Hematopoietic multipotent progenitor cell treated with erythropoietin and hydrocortisone succinate and interleukin-3 and kit ligand, for 17 days (in vitro differentiated cells): ENCODE measurements at places on chromosomes 11 and 22.
A peak's percentile ranks its signal among the peaks of the same experiment; 100 is the strongest.

GRCh38 chr11:124075841-124076651 is 34.9 kb upstream of the OR10G7 start:
- DNase-seq: peak; percentile 45

DNA sequence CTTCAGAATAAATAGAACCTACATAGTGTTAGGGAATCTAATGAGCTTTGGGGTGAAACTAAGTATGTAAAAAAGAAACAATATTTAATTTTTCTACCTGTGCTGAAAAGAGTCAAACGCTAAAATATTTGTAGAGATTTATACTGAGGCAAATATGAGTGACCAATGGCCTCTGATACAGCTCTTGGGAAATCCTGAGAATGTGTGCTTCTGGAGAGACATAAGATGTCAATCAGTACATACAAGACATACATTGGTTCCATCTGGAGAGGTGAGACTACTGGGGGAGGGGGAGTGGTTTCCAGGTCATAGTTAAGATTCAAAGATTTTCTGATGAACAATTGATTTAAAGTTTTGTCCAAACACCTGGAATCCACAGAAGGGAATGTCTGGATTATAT is 970 bp downstream of the ASRGL1 start:
- DNase-seq: no peak

- DNase-seq: no peak
Observed at GRCh38 chr11:64430645-64431044, 71.7 kb downstream of the RPS6KA4 start.

DNA sequence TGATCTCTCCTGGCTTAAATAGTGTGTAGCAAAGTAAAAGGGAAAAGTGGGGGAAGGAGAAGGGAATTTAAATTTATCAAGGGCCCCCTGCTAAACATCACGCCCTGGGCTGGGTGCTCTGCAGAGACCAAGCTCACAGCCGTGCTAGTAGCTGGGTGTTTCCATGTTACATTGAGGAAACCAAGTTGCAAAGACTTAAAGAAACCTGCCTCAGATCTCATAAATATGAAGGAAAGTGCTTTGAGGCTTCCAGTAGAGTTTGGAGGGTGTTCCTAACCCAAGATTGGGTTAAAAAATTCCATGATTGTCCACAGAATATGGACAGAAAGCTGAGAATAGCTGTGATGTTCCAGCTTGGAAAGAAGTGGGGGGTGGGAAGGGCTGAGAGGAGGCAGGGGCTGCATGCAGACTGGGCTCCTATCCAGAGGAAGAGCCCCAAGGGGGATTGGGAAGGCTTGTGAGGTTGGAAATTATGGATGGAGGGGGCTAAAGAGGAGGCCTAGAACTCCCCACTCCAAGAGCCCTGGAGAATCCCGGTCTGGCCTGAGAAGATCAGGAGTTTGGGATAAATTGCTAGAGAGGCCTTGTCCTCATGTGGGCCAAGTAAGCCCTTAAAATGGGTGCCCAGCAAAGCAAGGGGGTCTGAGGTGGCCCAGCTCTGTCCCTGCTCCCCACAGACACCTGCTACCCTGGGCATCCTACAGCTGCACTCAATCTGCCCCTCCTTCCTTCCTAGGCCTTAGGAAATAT is 25.0 kb upstream of the OAF start:
- no peak for DNase-seq

- peak; percentile 83 for DNase-seq
Observed at GRCh38 chr11:76318744-76319384, 62.1 kb downstream of the THAP12 start.

DNA sequence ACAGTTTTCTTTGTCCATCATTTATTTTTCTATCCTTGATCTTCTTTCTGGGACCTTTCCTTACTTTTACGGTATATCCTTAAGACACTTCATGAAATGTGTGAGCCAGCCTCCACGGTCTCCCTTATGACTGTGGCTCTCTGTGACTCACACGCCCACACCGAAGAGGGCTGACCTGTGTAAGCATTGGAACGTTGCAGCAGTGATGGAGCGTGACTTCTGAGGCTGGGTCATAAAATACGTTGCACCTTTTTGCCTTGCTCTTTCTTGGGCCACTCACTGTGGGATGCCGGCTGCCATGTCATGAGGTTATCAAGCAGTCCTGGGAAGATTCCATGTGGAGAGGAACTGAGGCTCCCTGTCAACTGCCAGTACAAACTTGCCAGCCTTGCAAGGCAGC is 96.3 kb upstream of the RAB1B start:
- DNase-seq: no peak

DNA sequence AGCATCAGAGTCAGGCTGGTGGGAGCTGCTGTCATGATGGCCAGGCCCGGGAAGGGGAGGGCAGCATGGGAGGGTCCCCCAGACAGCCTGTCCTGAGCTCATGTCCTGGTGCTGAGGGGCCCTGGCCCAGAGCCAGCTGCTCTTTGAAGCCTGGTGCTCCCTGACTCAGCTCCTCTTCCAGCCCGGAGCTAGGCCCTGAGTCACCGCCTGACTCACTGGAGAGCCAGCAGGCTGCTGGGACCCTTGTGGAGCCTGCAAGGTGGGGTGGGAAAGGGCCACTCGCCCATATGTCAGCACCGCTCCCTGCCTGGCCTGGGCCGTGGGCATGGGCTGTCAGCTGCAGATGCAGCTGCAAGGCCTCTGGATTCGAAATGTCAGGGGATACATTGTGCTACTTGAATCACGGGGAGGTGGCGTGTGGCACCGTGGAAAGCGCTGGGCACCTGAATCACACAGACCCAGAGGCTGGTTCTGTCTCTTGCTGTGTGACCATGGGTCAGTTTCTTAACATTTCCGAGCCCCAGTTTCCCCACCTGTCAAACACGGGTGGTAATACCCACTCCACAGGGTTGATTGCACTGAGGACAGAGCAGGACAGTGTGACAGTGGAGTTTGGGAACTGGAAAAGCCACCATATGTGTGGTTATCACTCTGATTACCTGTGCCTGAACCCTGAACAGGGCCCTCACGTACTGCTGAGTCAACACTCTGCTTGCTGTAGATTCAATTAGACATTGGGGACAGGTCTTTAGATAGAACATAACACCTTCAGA is 4.4 kb downstream of the CACNA1I start:
- no peak for DNase-seq

GRCh38 chr22:49760280-49760629 is 67.4 kb downstream of the BRD1 start:
- DNase-seq: no peak

DNA sequence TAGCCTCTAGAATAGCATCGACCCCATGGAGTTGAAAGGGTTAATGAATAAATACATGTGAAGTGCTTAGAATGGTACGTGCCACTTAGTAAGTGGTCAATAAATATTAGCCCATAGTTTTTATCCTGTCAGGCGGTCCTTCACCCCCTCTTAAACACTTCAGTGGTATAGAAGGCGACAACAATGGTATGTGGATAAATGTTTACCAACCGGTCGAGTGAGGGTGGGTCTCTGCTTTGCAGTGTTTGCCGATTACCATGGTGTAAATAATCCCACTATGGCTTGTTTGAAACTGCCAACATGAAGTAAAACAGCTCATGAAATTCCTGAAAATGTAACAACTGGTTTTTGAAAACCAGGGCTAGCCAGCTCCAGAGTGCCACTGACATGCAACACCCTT is 541.2 kb downstream of the BUD13 start:
- no peak for DNase-seq

- no peak for DNase-seq
Observed at GRCh38 chr11:8282631-8283030, 19.0 kb upstream of the LMO1 start.

DNA sequence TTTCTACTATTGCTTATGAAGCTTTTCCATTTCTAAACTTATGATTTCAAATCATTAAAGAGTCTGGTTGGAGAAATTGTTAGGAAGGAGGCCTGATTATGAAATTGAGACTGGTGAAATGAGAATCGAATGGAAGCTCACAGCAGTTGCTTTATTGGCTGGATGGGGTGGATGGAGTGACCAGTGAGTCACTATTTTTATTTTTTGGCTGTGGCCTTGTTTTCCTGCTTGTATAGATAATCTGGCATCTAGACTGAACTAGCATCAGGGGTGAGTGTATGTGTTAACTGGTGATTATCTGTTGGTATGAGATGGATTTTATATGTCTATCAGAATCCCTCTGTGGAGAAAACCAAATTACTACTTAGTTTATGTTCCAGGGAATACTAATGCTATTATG is 36.2 kb downstream of the UVRAG start:
- DNase-seq: no peak

- DNase-seq: no peak
Observed at GRCh38 chr11:72743321-72744221, 8.6 kb downstream of the ARAP1 start.

DNA sequence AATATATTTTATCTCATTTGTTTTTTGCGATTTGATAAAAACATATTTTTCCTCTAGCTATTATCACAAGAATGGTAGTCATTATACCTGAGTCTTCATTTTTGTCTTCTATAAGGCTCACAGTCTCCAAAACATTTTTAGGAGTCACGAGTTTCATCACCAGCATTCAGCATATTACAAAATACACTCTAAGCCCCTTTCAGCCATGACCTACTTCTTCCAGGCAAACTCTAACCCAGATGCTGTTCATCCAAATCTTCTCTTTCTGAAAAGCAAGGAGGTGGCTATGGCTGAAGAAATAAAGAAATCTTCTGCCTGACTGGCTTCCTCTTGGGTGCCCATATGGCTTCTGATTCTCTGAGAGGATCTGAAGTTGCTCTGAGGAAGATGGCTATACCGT is 35.7 kb upstream of the USP47 start:
- DNase-seq: no peak

- DNase-seq: no peak
Observed at GRCh38 chr11:57460758-57461749, 726 bp downstream of the RTN4RL2 start.

DNA sequence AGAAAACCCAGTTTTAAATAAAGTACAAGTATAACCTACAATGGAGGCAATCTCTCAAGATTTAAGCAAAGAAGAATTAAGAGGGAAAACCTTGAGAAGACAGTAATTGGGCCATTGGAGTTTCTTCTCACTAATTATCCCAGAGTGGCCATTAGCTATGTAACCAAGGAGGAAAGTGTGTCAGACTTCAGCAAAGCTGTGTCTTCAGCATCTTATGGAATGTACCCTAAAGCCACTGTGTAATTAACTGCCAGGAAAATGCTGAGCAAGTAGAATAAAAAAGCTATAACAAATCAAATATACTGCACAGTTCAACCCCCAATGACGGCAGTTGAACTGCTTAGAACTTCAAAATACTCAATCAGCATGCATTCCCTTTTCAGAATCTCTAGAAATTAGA is 261.6 kb downstream of the TTC28 start:
- no peak for DNase-seq

DNA sequence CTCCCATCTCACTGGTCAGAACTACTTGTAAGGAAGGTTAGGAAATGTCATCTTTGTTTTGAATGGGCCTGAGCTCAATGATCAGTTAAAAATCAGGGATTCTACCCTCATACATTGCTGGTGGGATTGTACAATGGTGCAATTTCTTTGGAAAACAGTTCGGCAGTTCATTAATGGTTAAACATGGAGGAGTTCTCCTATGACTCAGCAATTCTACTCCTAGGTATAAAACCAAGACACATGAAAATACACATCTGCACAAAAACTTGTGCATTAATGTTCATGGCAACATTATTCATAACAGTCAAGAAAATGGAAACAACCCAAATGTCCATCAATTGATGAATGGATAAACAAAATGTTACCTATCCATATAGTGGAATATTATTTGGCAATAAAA is 4.9 kb upstream of the APOA5 start:
- no peak for DNase-seq

- no peak for DNase-seq
Observed at GRCh38 chr11:121575963-121576290, 123.2 kb upstream of the SORL1-AS1 start.

- DNase-seq: no peak
Observed at GRCh38 chr11:79026803-79027445, 413.9 kb downstream of the TENM4 start.

DNA sequence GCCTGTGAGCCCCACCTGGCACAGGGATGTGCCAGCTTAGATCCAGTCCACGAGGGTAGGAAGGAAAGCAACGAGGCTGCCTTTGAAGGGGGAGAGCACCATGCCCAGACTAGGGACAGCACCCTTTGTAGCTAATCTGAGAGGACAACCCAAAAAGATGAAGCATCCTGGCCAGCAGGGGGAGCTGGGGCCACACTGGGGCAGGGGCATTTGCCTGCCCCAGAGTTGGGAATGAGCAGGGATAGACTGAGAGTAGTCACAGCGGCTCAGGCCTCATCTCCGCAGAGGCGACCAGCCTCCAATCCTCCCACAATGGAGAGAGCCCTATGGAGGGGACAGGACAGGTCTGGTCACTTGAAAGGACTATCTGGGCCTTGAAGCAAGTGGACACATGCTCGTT is 16.4 kb downstream of the LMO1 start:
- DNase-seq: peak; percentile 8

DNA sequence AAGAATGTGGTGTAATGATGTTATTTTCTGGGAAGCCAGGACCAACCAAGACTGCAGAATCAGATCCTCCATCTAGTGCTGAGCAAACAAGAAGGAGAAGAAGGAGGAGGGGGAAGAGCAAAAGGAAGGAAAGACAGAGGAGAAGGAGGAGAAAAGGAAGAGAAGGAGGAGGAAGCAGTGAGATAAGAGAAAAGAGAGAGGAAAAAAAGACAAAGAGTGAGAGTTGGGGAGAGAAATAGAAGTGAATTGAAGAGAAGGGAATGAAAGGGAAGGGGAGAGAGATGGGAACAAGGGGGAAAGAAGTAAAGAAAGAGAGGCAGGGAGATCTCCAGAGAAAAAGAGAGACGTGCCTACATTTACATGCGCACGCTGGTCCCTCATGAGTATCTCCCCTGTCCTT is 153.5 kb downstream of the MN1 start:
- no peak for DNase-seq

DNA sequence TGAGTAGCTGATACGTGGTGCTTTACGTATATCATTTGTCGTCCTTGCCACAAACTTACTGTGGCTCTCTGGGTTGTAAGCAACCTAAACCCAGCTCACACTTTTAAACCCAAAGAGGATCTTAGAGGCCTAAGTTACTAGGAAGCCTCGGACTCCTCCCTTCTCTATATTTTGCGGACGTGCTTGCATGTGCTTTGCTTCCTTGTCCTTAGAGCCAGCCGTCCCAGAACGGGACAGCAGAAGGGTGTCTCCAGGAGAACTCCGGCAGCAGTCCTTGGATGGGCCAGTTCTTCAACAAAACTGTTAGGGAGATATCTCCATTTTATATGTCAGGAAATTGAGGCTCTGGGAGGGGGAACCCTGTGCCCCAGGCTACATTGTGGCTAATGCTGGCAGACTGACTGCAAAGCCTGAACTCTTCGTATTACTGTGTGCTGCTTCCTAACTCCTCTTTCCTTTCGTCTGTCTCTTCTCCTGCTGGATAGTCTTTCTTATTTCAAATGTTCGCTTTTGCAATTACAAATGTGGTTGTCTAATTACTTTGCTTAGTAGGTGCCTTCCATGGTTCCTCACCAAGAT is 33.8 kb downstream of the TNRC6B start:
- DNase-seq: no peak

- DNase-seq: no peak
Observed at GRCh38 chr11:41201156-41201555, 258.3 kb downstream of the LRRC4C start.

- no peak for DNase-seq
Observed at GRCh38 chr11:69220561-69221051, 64.9 kb downstream of the SMIM38 start.
